ENCODE measurements at places on chromosomes 16 and 17.

DNA sequence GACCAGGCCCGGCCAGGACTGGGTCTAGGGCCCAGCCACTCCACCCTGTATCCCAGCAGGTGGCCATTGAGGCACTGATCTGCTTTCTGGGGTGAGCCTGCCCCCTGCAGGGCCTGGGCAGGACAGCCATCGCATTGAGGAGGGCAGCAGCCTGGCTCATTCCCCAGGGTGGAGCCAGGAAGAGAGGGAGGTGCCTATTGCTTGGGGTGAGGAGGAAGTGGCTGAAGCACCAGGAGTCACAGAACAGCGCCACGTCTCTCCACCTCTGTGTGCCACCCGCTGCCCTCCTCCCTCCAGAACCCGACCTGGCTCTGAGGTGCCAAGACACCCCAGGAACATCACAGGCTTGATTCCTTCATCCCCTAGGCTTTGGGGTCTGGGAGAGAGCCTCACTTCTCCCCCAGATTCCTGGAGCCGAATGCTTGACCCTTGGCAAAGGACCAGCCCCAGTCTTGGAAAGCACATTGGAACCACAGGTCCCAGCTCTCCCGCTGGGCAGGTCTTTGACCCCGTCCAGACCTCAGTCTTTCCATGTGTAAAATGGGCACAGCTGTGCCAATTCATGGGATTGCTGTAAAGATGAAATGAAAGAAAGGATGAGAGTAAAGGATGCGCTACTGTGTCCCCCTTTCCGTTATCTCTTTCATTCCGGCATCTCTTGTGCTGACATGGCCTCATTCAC, 7.2 kb upstream of the KRT36 start:
- peak; percentile 54 for ATAC-seq

GRCh38 chr17:31842195-31843069, 16.6 kb downstream of the COPRS start:
- ATAC-seq: peak; percentile 85

GRCh38 chr17:16353317-16354174, at the start of gene CENPV:
CENPV (minus strand) TSS chr17:16353469; CDS start chr17:16353436, 33 bp downstream.
- peak; percentile 81 for ATAC-seq

DNA sequence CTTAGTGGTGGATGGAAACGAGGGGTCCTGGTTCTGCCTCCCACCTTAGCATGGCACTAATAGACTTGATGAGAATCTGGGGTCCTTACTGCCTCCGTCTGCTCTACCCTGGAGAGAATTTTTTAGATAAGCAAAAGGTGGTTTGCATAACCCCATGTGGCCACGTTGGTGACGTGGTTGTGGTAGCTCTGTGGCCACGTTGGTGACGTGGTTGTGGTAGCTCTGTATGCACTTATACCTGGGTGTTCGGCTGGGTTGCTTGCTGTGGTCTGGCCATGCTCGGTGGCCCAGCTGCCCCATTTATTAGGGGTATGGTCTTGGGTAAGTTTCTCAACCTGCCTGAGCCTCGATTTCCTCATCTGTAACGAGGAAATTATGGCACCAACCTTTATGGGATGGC, 13.0 kb downstream of the SPIRE2 start:
- no peak for ATAC-seq

DNA sequence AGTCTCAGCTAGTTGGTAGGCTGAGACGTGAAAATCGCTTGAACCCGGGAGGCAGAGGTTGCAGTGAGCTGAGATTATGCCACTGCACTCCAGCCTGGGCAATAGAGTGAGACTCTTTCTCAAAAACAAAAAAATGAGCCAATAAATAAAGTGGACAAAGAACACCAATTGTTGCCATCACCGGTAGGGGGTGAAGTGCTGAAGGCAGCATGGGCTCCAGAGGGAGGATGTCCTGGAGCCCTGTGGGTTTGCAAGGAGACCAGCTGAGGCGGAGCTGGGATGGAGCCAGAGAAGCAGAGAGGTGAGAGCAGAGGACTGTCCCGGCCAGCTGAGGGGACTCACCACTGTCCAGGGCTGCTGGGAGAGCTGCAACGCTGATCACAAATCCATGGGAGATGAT, 13.8 kb downstream of the CHST6 start:
- ATAC-seq: no peak

- ATAC-seq: no peak
Measured at GRCh38 chr17:60560860-60561257, 34.8 kb upstream of the APPBP2 start.

GRCh38 chr16:30092373-30093010, 768 bp upstream of the TBX6 start:
- ATAC-seq: peak; percentile 48

- ATAC-seq: no peak
Measured at GRCh38 chr17:44971776-44972483, 3.8 kb upstream of the C1QL1 start.

DNA sequence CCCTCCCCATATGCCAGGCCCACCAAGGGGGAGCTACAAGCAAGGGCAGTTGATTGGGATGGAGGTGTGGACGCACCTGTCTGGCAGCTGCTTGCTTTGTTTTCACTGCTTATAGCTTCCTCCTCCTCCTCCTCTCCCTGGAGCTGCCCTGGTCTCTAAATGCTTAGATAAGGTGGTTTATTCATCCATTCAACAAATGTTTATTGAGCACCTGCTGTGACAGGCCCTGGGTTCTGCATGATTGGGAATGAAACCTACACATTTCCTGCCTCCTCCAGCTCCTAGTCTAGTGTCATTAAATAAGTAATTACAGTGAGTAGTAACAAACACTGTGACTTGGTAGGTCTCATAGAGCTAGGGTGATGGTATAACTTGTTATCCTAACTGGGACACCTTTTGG, 17.4 kb upstream of the MAP3K14 start:
- no peak for ATAC-seq
